ENCODE measurements at places on chromosomes 3 and 15.

DNA sequence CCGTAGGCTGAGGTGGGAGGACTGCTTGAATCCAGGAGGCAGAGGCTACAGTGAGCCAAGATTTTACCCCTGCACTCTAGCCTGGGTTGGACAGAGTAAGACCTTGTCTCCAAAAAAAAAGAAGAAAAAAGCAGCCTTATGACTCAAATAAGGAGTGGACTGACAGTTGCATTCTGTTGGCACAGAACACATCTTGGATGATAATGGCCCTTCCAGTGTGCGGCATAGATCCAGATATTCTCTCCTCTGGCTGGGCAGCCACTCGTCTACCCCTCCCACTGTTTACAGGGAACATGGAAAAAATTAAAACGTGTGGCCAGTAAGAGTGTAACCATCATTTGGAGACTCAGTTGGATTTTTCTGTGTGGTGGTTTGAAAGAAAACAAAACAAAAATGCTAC is 118.6 kb upstream of the RNF7 start:
- no peak for DNase-seq

- no peak for DNase-seq
Measured at GRCh38 chr3:139530717-139531116, 8.8 kb downstream of the RBP1 start.

DNA sequence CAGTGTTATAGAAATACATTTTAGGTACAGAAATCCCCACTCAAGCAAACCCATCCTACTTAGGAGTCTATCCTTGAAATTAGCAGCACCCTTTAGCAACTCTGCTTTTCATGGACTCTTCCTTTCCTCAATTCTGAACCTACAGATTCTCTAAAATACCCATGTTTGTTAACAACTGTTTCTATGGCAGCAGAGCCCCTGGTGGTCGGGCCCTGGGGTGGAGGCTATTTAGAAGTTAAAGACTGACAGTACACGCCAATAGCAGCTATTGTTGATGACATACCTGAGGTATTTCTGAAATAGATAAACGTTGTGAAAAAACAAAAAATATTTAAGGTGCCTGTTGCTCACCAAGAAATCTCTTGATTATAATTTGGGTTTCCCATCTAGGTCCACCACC is 23.4 kb upstream of the NRG4 start:
- no peak for DNase-seq

- peak; percentile 31 for DNase-seq
Measured at GRCh38 chr15:38130740-38131498, 121.7 kb upstream of the SPRED1 start.

GRCh38 chr15:100115711-100116090 is 226.1 kb downstream of the ADAMTS17 start:
- DNase-seq = no peak

GRCh38 chr3:162799910-162800309 is 1303.3 kb downstream of the OTOL1 start:
- DNase-seq = no peak

DNA sequence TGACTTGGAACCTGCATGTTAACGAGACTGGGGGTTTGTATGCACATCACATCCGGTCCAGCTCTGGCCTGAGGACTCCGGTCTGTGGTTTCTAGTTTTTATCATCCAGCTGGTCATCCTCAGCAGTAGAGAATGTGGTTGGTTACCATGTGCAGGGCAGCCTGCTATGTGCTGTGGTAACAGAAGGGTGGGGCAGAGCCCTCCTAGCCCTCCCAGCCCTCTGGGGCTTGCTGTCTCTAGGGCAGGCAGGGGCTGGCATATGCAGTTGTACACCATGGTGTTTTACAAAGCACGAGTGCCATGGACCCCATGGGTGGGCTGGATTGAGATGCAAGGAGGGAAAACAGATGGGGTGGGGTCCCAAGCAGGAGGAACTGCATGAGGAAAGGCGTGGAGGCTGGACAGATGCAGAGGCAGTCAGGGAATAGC is 70.2 kb downstream of the APBA2 start:
- DNase-seq = peak; percentile 47

GRCh38 chr3:45017821-45018220 is 8.3 kb upstream of the CLEC3B start:
- DNase-seq = no peak

Measured in MM.1S (cell line).